Epithelial cell of proximal tubule (primary cell): ENCODE measurements at places on chromosomes 5 and 9.

DNA sequence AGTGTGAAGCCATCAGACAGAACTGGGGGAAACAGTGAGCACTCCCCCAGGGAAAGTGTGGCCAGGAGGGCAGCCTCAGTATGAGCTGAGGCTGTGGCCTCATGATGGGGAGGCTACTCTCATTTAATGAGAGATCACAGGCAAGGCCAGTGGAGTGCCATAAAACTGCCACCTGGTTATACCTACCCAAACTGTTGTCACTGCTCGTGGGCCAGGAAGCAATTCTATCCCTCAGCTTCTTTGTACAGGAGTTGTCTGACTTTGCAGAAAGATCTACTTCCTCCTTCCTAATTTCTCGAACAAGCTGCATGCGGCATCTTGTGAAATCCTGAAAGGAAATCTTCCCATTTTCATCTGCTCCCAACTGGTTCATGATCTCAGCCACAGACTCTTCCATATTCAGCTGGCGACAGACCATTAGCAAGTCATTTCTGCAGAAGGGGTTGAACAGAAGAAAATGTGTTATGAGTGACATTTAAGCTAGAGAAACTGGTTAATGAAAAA lies 50.0 kb downstream of the TSSK1B start:
- no peak for DNase-seq

- peak; percentile 23 for DNase-seq
Measured at GRCh38 chr9:31272456-31273295, 1111.8 kb upstream of the ACO1 start.

DNA sequence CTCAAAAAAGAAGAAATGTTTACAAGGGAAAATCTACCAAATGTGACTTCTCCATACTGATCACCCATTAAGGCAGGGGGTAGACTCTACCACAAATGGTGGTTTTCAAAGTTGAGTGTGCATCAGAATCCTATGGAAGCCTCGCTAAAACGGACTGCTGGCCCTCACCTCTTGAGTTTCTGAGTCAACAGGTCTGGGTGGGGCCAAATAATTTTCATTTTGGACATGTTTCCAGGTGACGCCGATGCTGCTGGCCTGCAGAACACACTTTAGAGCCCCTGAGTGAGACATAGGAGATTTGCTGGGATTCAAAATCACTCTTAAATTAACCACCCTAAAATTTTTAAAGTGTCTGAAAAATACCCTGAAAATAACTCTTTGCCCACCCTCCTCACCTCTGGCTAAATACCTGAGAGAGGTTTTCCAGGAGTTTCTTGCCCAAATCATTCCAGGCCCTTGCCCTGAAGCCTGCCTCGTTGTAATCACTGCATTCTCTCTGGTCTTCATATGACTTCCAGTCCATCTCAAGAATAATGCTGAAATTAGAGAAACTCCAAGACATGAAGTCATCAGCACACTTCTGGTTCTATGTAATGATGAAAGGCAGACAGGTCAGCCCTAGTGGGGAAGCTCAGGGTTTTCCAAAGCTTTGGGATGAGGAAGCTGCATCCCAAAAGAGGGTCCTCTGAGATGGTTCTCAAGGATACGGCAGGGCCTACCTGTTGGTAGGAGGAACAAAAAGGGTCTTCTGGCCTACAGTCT lies 18.2 kb downstream of the C9orf152 start:
- no peak for DNase-seq

DNA sequence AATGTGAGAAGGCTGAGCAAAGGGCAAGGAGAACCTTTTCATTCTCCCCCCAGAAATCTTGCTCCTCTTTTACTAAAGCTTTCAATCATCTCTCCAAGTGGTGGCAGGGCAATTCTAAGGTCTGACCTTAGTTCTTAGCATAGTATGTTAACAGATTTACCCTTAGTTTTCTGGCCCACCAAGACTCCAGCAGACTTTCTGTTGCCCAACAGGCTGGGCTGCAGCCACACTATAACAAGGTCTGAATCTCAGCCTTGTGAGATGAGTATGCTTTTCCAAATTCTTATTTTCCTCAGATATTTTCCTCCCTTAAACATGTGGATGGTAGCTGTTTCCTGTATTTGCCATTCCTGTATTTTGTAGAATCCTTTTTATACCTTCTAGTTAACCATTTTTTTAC lies 69.5 kb downstream of the NIPBL start:
- DNase-seq = no peak

GRCh38 chr9:14323083-14323971 lies 9.4 kb upstream of the NFIB start:
- no peak for DNase-seq

- no peak for DNase-seq
Measured at GRCh38 chr9:129449066-129449465, 171.8 kb downstream of the C9orf50 start.

GRCh38 chr9:129899620-129900019 lies 64.4 kb downstream of the USP20 start:
- DNase-seq = no peak

DNA sequence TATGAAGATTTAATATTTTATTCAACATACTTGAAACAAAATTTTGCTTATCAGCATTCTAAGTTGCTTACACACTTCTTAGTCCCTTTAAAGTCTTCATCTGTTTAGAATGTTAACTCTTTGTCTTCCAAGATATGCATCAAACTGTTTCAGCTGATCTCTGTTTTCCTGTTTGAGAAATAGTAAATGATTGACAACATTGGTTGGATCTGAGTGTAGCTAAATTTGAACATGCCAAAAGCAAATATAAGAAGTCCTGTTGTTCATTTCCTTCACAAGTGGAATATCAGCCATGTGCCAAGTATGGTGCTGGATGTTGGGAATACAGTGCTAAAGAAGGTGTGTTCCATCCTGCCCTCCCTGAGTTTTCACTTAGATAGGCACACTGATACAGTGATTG lies 430.4 kb downstream of the EBF1 start:
- DNase-seq = no peak

DNA sequence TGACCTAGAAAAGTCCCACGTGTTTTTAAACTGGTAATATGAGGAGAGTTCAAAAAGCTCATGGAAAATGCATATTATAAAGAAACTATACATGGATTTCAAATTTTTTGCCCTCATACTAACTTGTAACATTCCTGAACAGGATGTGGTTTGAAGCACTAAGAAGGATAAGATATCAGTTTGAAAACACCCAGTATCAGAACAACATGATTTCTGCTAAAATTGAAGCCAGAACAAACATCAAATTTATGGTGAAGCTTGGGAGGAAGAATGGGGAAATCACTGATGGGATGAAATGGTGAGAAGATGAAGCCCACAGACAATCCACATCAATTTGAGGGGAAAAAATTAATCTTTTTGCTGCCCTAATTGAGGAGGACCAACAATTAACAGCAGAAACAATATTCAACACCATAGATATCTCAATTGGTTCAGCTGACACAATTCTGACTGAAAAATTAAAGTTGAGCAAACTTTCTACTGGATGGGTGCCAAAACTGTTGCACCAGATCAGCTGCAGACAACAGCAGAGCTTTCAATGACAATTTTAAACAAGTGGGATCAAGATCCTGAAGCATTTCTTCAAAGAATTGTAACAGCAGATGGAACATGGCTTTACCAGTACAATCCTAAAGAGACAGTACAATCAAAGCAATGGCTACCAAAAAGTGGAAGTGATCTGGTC lies 113.2 kb upstream of the SNX2 start:
- DNase-seq = no peak

DNA sequence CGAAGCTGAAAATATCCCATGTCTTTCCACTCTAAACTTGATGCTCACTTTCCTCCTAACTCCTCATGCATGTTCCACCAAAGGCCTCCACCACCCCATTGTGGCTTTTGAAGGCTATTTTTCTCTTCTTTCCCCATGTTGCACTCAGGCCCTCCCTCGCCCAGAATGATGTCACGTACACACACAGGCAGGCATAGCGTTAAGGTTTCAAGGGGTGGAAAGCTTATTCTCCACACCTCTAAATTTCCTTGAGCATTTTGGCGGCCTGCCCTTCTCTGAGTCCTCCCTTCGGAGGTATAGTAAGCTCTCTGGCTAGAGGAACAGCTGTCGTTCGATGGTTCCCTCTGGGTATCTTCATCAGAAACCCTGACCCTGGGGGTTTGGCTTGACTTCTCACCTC lies 673.5 kb downstream of the ACTL7B start:
- no peak for DNase-seq

GRCh38 chr5:89216606-89217005 lies 333.6 kb upstream of the MEF2C start:
- DNase-seq = no peak

GRCh38 chr5:149584121-149584520 lies 2.8 kb downstream of the ARHGEF37 start:
- DNase-seq = no peak

- no peak for DNase-seq
Measured at GRCh38 chr5:164581889-164582288, 1076.5 kb downstream of the MAT2B start.

DNA sequence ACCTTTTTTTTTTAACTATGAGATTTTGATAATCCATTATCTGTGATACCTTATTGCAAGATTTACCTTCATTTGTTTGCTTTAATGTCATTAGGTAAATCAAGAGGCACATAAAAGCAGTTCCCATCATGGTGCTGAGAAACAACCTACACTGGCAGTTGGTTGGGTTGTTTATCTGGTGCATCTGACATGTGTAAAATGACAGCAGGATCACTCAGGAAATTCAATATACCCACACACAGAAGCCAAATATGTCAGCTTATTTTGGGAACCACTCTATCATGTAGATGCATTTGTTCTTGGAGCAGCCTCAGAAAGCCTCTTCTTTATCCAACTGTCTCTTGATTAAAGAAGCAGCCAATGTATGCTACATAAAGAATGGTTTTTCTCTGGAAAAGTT lies 7.8 kb upstream of the CCDC192 start:
- DNase-seq = no peak

GRCh38 chr5:17317473-17317872 lies 100.0 kb downstream of the BASP1 start:
- no peak for DNase-seq

DNA sequence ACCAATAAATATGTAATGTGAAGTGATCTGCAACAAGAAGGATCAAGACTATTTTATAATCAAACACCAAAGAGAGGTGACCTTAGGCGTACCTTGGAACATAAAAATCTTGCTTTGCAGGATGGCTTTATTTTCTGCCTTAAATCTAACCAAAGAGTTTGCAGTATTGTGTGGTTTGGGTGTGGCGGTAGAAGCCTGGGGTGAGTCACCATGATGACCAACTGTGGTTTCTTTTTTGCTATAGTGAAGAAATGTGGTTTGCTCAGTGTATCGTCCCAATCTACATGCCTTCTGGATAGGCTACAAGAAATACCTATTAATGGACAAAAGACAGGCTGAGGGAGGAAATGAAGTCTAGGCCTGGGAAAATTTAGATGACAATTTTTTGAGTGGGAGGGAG lies 5.1 kb upstream of the CAST start:
- DNase-seq = peak; percentile 70

- peak; percentile 67 for DNase-seq
Measured at GRCh38 chr5:173434270-173434669, 106.1 kb upstream of the STC2 start.

DNA sequence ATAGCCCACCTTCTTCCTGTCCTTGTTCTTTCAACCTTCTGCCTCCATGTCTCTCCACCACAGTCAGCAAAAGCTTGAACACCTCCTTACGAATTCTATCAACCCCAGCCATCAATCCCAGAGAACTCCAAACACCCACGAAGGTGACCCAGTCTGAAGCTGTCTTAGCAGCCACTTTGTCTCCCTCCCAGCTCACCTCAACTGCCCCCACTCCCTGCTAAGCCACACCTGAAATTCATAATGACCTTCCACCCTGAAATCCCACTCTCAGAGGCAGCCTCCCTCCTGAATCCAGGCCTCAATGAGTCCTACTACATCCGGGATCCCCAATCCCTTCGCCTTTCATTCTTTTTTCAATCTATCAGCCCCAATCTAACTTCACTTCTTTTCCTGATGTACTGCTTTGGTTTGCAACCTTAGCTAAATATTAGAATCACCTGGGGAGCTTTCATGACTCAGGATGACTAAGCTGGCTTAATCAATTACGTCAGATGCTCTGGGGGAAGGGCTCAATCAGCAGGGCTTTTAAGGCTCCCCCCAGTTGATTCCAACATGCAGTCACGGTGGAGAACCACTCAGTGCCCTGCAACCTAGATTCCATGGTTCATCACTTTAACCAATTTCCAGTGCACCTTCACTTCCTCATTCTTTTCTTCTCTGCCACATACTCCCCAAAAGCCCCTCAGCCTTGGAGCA lies 32.2 kb downstream of the BHMT start:
- DNase-seq = peak; percentile 90

GRCh38 chr9:110197330-110198187 lies 10.4 kb downstream of the C9orf152 start:
- no peak for DNase-seq

DNA sequence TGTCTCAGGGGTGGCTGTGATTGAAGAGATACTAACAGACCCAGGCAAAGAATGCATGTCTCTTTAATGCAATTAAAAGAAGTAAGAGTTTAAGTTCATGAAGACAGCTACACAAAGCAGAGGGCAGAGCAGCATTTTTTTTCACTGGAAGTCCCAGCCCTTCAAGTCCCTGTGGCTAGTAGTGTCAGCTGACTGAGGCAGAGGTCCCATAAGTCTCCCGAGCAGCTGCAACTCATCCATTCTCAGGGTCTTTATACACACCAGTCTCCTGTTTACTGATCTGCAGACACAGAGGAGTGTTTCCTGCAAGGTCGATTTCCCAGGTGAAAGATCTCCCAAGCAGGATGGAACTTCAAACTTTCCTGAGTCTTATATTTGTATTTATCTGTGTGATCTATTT lies 169.4 kb upstream of the GLRA1 start:
- DNase-seq = no peak

GRCh38 chr5:176436656-176437055 lies 11.5 kb upstream of the FAF2 start:
- no peak for DNase-seq

GRCh38 chr5:12413585-12413984 lies 509.3 kb upstream of the CTNND2 start:
- DNase-seq = no peak

- DNase-seq = no peak
Measured at GRCh38 chr5:60295423-60295822, 401.9 kb upstream of the PDE4D start.

DNA sequence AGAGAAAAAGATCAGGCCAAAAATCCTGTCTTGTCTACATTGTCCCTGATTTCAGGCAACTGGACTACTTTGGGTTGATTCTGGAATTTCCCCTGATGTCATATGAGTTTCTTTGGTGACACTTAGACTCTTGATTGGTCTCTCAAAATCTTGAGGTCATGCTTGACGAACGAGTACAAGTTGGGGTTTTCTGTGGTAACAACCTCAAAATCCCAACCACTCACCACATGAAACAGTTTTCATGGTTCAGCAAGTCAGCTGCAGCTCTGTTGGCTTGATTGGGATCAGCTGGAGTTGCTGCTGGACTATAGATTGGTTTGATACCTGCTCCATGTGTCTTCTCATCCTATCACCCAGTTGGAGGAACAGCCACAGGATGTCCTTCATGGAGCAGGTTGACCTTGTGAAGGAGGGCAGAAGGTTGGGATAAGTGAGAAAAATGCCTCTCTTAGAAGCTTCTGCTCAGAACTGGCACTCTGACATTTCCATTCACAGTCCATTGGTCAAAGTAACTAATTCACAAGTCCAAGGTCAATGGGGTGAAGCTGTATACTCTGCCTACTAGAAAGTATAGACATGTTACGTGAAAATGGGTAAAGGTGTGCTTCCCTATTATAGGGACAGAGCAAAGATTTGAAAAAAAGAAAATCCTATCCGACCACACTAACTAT lies 284.5 kb downstream of the SH3GL2 start:
- peak; percentile 0 for DNase-seq

GRCh38 chr5:176574297-176574591 lies 25.1 kb downstream of the CDHR2 start:
- DNase-seq = no peak

- no peak for DNase-seq
Measured at GRCh38 chr5:115849258-115849798, 7.6 kb downstream of the AP3S1 start.
